ENCODE measurements at places on chromosomes 12 and 14.
A peak's percentile ranks its signal among the peaks of the same experiment; 100 is the strongest.

DNA sequence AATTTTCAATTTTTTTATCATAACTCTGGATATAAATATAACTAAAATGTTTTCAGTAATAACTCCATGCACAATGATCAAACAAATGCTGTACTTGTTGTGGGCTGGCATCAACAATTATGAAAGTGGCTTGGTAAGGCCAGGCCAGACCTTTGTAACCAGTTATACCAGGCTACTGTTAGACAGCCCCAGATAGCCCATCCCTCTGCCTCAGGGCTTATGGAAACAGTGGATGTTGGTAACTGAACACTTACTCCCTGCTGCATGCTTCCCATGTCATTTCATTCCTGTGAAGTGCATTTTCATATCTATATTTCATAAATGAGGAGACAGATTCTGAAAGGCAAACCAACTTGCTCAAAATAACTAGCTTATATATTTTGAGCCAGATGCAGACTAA is 195.0 kb downstream of the SYT1 start:
- DNase-seq, result no peak

DNA sequence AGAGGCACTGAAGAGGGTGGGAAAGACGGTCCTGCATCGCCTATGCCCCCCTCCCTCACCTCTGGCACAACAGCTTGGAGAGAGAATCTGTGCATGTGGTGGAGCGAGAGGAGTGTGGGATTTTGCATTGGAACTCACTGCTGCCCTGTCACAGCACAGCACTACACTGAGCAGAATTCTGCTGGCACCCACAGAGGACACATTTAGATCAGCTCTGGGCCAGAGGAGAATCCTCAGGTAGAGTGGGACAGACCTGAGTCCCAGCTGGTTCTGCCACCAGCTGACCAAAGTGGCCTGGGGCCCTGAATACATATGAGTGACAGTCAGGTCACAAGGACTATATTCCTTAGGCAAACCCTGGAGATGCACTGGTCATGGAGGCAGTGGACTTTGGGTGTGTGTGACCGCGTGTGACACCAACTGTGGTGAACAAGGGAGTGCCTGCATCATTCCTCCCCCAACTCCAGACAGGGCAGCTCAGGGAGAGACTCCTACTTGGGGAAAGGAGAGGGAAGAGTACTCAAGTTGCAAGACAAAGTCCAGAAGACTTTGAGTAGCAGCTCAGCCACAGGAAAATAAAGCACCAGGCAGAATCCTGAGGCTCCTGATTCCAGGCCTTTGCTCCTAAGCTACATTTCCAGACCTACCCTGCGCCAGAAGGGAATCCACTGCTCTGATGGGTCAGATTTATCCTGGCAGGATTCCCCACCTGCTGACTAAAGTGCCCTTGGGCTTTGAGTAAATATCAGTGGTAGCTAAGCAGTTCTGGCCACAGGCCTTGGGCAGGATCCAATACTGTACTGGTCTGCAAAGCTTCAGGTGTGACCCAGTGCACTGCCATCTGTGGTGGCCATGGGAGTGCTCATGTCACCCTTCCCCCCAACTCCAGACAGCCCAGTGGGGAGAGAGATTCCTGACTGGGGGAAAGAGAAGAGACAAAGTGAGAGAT is 10.6 kb upstream of the ACOT1 start:
- no peak for DNase-seq

- DNase-seq, result no peak
Observed at GRCh38 chr12:87430444-87430843, 598.8 kb downstream of the C12orf50 start.

- no peak for DNase-seq
Observed at GRCh38 chr12:111367661-111368221, 1.2 kb downstream of the PHETA1 start.

DNA sequence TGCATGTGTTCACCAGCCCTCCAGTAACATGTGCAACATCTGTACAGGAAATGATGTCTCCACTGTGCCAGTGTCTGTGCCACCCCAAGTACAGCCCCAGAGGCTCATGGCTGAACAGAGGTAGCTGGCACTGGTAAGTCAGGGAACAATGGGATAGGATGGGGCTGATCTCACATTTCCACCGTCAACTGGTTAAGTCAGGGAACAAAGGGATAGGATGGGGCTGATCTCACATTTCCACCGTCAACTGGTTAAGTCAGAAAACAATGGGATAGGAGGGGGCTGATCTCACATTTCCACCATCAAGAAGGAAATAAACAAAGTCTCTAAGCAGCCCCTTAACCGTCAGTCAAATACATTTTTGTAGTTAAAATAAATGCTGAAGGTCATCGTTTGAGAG is 246.6 kb downstream of the TMEM132D start:
- DNase-seq, result no peak

- DNase-seq, result no peak
Observed at GRCh38 chr12:108319277-108320234, 19.6 kb downstream of the CMKLR1 start.

- no peak for DNase-seq
Observed at GRCh38 chr12:51183816-51184215, 10.9 kb upstream of the TFCP2 start.

DNA sequence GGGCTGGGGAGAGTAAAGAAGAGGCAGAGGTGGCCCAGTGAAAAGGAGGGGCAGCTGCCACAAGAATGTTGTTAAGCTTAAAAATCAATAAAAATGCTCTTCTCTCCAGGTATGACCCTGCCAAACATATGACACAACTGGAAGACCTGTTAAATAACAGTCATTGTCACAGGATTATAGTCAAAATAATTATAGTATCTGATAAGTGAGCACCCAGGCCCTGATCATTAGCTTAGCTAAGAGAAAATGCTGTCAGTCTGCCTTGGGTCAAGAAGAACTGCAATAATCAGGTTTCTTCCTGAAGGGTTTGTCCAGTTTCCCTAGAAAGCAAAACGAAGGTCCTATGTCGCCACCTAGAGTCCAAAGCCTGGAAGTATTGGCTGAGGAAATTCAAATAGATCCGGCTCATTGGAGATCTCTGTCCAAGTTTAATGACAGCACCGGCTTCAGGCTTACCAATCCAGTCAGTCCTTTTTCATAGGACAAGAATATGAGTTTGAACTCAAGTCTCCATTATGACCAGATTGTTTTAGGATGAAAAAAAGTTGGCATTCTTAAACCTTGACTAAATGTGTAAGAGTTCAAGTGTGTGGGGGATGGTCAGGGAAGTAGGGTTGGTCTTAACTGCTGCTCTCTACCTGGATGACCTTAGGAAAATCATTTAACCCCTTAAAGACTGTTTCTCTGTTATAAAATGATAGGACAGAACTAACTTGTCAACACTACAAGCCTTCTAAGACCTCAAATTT is 22.5 kb upstream of the NKX2-8 start:
- no peak for DNase-seq

DNA sequence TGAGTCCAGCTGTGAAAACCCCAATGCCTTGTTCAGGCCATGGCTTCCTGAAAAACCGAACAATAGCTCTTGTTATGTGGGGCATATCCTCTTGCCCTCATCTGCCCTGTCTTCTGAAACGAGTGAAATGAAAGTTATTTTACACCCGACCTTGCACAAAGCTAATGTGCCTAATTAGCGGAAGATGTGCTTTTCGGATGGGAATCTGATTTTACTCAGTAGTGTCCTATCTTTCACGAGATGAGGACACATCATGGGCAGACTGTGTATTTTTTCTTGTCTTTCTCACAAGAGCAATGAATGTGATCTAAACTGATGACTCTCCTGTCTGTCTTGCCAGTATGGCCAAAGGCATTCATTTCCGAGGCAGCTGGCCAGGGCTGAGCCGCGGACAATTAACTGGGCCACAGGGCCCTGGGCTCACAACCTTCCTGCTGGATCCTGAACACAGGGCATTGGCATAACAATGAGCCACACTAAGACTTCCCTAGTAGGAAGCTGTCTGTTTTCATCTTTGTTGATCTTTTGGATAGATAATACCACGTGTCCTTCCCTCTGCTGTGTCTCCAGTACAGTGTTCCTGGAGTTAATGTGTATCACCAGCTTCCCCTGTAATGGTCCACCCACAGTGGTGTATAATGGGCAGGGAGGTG is 86.0 kb upstream of the HIF1A start:
- DNase-seq, result no peak

GRCh38 chr14:54691525-54692283 is 124.8 kb downstream of the SAMD4A start:
- DNase-seq, result peak; percentile 45

GRCh38 chr12:14935031-14935430 is 3.3 kb downstream of the ERP27 start:
- DNase-seq, result no peak

- DNase-seq, result no peak
Observed at GRCh38 chr14:101719708-101720107, 41.8 kb upstream of the PPP2R5C start.

DNA sequence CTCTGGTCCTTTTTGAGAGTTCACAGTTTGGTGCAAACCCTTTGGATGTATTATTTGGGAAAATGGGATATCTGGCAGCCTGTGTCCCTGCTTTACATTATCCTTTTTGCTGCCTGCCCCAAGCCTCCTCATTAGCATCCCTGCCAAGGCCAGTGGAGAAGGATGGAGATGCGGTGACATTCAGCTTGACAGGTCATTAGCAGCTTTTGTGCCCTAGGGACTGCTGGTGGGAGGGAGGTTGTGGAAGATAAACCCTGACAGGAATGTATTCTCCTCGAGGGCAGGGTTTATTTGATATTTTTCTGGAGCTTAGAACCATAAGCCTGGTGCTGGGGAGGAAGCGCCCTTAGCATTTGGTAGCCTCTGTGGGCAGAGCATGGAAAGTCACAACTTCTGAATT is 49.3 kb downstream of the PTPN11 start:
- DNase-seq, result no peak

DNA sequence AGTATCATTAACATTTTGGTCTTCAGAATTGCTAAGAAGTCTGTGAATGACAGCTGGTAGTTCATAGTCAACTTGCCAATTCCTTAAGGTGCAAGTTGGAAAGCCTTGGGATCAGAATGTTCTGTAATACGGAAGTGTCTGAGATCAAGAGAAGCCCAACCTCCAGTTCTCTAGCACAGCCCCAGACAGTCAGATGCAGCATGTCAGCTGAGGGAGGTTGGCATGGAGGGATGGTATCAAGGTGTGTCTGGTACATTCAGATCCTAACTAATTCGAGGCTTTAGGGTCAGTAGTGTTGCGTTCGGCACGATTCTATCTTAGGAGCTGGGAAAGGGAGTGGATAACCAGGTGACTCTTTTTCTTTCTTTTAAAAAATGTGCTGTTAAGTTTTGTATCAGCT is 38.3 kb downstream of the FNTB start:
- DNase-seq, result no peak

DNA sequence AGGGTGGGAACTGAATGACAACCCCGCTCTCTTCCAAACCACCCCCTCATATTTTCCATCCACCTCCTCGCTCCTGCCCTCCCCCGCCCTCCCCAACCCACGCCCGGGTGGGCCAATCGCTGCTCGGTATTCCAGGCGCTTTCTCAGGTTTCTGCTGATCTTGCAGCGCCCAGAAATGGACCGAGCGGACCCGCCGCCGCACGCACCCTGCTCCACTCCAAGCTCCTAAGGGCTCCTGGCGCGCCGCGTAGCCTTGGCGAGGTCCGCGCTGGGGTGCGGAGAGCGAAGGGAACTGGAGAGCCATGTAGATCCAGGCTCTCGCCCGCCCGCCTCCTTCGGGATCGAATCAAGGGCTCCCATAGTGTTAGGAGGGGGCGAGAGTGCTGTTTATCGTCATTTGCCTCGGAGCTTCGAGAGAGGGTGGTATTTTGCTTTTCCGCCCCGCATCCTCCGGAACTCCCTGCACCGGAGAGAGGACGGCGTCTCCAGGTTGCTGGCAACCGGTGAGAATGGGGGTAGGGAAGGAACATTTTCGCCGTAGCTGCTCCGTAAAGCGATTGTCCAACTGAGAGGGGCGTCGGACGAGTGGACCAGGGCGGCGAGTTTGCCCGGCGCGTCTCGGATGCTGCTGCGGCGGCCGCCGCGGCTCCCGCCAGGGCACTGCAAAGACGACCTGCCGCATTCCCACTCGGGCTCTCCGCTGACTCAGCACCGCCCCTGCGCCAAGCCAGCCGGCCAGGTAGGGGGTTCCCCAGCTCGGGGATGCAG is at the start of gene KCNA1:
TSS of gene KCNA1 (plus strand) at position 172 of the 768 bp plus-strand sequence. CDS start 1,474 bp downstream, outside the sequence.
- DNase-seq, result no peak

GRCh38 chr14:36654794-36655381 is 6.8 kb upstream of the PAX9 start:
- no peak for DNase-seq

DNA sequence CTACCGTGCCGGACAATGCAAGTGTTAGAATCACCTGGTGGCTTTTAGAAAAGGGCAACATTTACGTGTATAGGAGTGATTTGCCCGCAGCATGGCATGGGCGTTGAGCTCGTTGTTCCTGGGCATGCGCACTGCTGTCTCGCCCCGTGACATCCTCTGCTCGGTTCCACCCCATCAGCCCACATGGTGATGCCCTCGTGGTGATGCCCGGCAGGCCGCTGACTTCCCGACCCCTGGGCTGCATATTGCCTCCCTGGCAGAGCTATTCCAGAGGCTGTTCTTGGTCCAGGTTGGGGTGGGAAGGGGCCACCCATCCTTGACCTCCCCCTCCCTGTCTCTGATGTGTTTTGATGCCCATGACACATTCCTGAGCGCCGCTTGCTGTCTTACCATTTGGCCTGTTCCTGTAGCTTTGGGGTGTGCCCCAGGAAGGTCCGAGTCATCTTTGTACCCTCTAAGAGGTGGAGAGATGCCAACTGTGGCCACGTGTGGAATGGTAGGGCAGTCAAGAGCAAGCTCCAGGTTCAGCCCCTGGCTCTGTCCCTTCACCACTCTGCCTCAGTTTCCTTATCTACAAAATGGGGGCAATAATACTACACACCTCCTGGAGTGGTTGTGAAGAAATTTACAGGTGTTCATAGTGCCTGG is 4.8 kb downstream of the HIP1R start:
- DNase-seq, result no peak

DNA sequence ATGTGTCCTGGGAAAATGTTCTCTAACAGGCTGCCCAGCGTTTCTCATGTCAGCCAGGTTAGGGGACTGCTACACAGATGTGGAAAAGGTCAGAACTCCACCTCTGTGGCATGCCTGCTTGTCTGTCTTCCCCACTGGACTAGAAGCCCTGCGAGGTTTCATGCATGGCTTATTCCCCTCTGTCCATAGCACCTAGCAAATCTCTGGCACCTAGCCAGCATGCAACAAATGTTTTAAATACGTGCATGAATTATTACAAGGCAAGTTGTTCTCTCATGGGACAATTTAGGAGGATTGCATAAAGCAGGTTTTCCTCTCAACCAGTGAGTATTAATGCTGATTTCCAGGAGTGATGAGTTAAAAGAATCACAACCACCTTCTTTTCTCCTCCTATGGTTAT is 21.4 kb upstream of the KCNK13 start:
- no peak for DNase-seq

DNA sequence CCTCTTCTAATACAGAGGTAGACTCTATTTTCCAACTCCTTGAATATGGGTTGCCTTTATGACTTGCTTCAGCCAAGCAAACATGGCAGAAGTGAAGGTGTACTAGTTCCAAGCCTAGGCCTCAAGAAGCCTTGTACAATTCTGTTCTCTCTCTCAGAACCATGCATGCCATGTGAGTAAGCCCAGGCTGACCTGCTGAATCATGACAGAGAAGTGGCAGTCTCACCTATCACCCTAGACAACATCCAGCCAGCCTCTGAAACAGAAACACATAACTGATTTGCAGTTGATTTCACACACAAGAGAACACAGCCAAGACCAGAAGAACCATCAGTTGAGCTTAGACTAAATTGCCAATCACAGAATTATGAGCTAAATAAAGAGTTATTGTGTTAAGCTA is 157.2 kb downstream of the GARIN6 start:
- no peak for DNase-seq
